ENCODE measurements at places on chromosomes 16 and 17. TPM values are rescaled to one million over a fixed set of nuclear protein-coding genes. Genes with fewer than 3 reads are reported as not detected.

DNA sequence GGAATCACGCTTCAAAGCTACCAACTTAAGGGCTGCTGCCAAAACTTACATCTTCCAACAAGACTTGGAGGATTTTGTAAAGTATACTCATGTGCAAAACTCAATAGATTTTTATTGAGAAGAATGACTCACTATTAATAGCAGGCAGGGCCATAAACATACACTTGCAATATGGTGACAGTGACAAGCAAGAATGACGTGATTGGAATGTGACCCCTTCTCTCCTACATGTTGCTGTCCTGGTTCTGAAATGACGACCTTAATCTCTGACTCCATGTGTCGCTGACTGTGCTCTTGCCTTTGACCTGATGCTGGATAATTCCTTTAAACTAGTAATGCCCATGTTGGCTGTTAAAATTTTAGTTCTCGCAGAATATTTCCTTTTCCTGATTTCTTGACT lies 174.5 kb downstream of the PARN start:
- no peak for DNase-seq

DNA sequence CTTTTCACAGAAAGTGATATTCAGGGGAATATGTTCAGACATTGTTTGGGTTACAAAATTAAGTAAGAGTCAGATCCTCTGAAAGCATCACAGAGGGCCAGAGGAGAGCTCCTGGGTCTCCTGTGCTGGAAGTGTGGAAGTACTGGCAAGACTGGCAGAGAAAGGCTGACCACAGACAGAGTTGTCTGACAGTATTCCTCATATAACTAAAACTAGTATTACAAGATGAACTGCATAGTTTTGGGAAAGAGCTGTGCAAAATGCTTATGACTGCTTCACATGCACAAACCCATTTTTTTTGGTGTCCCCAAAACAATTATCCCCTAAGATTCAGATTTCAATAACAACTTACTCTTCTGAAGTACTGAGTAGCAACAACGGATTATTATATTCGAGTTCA lies 35.2 kb downstream of the N4BP1 start:
- DNase-seq = no peak

- no peak for DNase-seq
Measured at GRCh38 chr17:41396996-41397660, at the start of gene KRT31. TSS of gene KRT31 (minus strand) at chr17:41397608. CDS start at chr17:41397539, 69 bp downstream.

- DNase-seq = no peak
Measured at GRCh38 chr16:54652201-54652770, 278.4 kb upstream of the IRX5 start.

Gene DNAH17
- total RNA-seq = 0.59 TPM

Gene HP
- total RNA-seq = 1.6 TPM

Gene PIRT
- total RNA-seq = not detected
